ENCODE measurements at places on chromosomes 4 and X.

DNA sequence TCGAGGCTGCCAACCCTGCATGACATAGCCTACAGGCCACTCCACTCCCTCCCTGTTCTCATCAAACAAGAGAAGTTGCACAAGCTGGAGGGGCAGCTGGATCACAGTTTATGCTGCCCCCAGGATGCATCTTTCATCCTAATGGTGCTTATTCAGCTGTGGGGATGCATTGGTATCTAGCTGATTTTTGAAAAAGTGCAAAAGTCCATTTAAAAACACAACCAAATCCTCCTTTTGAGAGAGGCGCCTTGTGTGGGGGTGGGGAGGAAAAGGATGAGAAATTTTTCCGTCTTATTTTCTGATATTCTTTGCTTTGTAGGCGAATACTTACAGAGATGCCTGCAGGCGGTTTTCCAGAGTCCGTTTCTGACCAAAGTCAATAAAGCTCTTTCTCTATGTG is 276.4 kb upstream of the BOD1L1 start:
- DNase-seq, result no peak

DNA sequence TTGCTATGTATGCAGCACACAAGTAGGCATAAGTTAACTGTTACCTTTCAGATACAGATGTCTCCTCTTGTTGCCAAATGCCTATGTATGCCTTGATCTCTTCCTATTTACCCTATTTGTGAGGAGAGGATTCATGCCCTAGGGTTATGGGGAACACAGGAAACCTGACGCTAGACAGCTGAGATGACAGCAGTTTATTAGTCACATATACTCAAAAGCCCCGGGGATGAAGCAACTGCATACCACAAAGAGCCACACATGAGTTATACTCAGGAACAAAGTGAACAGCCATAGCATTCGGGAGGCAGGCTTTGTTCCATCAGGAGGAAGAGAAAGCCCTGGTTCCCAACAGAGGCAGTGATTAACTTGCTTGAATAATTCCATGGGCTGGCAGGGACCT is 1011.7 kb upstream of the PCDH7 start:
- DNase-seq, result no peak

GRCh38 chr4:26275281-26275680 is 45.5 kb upstream of the RBPJ start:
- DNase-seq, result no peak

DNA sequence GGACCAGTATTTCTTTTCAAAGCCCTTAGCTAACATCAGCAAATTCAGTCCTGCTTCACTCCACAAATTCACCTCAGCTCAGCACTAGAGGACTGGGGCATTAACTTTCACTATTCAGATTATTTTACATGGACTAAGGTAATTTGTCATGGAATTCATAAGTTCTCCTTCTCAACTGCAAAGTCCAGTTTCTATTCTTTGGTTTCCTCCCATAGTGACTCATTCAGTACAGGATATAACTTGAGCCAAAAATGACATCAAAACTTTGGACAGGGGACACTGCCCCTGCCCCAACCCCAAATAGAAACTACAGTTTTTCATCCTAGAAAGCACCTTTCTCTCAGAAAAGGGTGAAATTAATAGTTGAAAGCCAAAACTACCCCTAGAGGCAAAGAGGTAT is 52.7 kb downstream of the COX7B2 start:
- no peak for DNase-seq

- peak; percentile 42 for DNase-seq
These were observed 21.4 kb downstream of the HELT start for GRCh38 chr4:185039508-185040273.

DNA sequence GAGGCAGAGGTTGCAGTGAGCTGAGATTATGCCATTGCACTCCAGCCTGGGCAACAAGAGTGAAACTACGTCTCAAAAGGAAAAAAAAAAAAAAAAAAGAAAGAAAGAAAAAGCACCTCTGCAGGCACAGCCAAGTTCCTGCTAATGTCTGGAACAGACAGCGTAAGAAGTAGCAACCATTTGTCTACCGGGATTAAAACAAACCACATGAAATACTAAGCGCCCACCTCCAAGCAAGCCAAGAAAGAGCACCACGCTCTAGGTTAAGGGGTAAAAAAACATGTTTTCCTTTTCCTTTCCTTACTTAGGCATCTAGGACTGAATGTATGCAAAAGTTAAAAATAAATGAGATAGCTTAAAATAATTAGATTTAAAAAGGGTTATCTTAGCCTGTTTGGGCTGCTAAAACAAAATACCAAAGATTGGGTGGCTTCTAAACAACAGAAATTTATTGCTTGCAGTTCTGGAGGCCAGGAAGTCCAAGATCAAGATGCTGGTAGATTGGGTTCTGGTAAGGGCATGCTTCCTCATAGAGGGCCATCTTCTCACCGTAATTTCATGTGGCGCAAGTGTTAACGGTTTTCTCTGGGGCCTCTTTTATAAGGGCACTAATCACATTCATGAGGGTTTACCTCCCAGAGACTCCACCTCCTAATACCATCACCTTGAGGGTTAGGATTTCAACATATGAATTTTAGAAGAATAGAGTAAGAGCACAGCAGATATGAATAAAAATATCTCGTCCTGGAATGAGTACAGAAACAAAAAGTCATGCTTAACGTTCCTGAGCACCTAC is 12.3 kb downstream of the GPC4 start:
- no peak for DNase-seq

GRCh38 chrX:116462822-116463221 is at the start of gene CT83:
Gene CT83 (minus strand): TSS chrX:116462976. CDS start chrX:116462856, 120 bp downstream.
- DNase-seq, result no peak

DNA sequence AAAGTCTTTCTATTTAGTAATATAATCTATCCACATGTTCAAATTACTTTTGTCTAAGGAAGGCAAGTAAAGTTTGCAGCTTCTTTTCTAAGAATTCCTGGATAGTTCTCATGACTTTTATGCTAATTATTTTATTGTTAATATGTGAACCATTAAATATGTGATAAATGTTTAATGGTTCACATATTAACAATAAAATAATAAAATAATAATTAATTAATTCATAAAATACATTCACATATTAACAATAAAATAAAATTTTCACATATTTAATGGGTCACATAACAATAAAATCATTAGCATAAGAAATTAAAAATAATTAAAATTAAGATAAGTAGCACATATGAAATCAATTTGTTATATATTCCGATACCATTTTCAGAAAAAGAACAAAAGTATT is 1352.4 kb downstream of the ARAP2 start:
- DNase-seq, result no peak

- no peak for DNase-seq
These were observed 239.3 kb downstream of the GRIA2 start for GRCh38 chr4:157459785-157460184.

DNA sequence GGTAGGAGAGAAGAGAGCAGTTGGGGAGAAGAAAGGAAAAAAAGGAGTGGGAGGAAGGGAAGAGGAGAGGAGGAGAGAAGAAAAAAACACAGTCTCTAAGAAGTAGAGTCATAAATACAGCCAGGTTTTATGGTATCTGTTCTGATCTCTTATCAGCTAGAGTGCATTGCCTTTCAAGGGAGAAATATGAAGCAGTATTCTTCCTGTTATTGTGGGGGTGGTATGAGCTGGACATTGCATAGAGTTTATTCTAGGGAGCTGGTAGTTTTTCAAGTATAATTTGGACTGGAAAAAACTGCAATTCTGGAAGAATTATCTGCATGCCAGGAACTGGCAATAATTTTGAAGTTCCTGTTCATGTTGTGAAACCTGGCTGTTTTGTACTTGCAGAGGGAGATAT is 54.9 kb upstream of the TAB3 start:
- DNase-seq, result no peak

DNA sequence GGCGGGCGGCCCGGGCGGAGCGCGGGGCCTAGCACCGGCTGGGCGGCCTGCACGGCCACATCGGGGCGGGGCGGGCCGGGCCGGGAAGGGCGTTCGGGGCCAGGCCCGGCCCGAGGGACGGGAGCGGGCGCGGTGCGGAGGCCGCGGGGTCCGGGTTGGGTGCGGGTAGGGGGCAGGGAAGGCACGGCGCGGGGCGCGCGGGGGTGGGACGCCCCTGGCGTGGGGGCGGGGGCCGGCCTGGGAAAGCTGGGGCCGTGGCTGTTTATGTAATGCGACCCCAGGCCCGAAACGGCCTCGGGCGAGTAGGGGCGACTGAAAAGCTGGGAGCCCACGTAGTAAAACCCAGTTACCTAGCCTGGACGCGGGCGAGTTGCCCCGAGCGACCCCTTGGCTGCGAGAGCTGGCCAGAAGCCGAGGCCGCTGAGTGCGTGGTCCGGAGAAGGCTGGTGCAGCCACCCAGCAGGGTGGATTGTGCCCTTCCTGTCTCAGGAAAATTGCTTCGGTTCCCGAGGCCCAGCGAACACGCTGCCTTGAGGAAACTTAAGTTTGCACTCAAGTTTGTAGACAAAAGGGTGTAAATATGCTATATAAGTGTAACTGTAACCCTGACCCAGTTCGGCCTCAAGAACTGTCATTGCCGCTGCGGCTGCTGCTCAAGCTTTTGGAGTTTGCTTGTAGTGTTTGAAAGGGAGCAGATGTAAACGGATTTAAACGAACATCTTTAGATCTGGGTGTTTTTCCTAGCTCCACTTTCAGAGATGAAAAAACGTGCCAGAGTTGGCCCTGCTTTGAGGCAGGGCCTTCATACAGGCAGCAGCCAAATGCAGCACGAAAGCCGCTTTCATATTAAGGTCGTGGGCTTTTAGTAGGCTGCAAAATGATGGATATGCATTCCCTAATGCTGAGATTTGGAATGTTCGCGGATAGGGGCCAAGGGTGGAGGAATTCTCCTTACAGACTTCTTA is 674 bp downstream of the SEC24B start:
- peak; percentile 15 for DNase-seq
